ENCODE measurements at places on chromosomes 11 and 22.
A peak's percentile ranks its signal among the peaks of the same experiment; 100 is the strongest.

DNA sequence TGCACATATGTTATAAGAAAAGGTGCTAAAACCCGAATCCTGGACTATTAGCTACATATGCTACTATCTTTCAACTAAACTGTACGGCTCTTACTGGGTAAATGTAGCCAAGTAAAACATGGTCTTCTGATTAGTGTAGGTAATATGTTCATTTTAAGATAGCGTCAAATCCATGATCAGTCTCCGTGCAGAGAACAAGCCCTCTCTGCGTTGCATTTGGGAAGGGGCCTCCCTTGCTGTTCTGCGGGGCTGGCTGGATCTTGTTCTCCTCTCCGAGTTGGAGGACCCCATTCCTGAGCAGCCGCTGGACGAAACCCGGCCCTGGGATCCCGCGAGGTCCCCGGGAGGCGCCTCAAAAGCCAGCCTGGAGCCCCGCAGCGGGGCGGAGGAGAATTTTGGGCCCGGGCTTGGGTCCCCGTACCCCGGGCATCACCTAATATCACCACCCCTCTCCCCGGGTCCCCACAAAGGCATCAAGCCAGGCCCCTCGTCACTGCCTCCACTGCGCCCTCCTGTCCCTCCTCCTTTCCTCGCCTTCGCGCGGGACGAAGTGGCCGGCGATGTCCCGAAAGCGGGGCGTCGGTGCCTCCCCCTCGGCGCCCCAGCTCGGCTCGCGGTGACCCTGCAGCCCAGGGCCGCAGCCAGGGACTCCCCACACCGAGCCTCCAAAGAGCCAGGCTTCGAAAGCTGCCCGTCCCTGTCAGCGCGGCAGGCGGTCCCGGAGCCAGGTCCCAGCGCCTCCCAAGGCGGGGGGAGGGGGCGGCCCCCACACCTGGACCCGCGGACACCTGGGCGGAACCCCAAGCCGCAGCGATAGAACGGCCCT is 54.5 kb upstream of the FBXO3 start:
- DNase-seq: no peak

DNA sequence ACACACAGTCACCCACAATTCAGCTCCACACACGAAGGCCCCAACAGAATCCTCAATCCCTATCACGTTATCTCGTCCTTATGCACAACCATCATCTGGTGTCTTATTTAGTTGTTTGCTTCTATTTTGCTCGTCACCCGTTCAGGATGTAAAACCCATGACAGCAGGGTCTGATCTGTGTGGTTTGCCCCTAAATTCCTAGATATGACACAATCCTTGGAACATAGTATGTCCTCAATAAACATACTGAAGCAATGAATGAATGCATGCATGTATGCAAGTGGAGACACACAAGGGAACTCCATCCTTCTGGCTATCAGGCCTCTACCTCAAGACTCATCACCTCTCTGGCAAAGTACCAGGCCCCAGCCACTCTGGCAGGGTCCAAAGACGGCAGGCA is 20.2 kb downstream of the STARD10 start:
- no peak for DNase-seq

DNA sequence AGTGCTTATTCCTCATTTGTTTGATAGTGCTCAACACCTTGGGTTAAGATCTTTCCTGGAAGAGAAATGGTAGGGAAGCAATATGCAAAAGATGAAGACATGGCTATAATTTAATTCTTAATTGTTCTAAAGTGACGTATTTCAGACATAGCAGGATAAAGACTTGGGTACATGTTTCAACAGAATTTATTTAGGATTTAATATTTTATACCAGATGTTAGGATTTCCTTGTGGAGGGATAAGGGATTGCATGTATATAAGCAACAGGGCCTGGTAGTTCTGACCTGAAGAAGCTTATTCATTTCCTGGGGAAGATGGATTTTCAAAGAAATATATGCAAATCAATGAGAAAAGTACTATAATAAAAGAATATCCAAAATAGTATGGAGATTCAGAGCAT is 163.8 kb downstream of the FAT3 start:
- DNase-seq: no peak

- no peak for DNase-seq
Observed at GRCh38 chr11:1546077-1546535, 26.0 kb downstream of the DUSP8 start.

DNA sequence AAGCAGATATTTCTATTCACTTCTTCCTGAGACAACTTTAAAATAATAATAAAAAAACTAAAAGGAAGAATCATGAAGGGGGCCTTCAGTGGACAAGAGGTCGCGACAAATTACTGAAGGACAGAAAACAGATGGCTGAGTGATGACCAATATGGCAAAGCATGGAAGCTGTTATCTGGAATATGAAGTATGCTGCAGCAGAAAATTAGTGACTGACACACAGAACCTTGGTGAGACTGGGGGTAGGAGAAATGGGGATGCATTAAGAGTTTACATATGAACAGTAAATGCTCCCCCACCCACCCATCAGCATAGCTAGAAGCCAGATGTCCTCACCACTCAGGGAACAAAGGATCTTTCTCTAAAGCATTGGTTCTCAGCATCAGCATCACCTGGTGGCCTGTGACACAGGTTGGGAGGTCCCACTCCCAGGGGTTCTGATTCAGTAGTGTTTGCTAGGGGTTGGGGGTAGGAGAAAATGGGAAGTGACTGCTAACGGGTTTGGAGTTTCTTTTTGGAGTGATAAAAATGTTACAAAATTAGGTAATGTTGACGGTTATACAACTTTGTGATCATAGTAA is 59.7 kb downstream of the NARS2 start:
- no peak for DNase-seq

DNA sequence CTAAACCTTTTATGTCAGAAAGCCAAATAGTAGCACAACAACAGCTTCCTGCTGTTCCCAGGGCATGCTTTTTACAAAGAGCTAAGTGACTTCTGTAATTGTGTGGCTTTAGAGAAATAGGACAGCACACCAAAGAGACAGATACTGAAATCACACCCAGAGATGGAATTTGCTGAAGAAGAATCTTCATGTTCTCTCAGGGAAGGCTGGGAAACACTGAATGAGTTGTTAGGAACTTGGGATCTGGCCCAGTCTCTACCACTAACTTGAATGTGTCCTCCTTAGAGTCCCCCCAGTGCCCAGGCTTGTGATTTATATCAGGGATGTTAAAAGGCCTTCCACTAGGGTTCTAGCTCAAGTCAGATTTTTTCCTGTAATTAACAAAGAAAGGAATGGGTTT is 175.2 kb downstream of the DBX1 start:
- DNase-seq: no peak

GRCh38 chr11:16347928-16348685 is 8.2 kb downstream of the SOX6 start:
- no peak for DNase-seq

DNA sequence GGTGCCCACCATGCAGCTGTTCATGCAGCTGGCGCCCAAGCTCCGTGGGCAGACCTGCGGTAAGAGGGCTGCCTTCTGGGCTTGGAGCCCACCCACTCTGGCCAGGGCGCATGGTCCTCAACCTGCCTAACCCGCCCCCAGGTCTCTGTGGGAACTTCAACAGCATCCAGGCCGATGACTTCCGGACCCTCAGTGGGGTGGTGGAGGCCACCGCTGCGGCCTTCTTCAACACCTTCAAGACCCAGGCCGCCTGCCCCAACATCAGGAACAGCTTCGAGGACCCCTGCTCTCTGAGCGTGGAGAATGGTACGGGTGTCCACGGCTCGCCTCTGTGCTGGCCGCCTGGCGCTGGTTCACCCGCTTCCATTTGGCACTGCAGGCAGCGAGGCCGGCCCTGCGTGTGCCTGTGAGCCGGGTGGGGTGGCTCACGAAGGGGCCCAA is 11.0 kb downstream of the MUC5AC start:
- DNase-seq: no peak

DNA sequence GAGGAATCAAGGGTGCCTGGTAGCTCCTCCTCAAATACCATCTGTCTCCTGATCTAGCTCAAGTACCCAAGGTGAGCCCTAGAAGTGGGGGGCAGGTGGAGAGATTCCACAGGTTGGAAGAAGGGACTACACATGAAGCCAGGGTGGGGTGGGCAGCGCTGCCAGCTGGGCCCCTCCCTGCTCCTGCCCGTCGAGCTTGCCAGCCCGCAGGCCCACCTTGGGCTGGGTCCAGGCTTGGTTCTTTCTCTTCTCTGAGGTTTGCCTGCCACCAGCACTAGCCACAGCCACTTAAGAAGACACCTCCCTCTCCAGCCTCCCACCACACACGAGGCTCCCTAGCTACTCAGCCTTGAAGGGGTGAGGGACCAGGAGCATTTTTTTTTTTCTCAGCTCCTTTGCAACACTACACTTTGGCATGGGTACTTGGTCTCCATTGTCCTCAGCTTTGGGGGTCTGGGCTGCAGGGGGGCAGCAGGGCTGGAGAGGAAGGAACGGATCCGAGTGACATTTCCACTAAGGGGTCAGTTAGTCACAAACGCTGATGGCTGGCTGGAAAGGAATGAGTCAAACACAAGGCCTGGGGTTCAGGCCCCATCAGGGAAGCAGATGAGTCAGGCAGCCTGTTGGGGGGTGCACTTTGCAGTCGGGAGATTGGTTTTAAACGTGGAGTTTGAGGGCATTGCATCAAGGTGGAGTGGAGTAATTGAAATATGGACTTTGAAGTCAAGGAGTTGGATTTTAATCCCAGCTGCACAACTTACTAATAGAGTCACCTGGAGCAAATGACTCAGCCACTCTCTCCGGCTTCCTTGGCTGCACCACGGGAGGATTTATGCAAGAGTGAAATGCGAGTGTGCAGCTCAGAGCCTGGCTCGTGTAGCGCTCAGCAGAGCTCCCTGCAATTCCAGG is 7.4 kb upstream of the NPTXR start:
- DNase-seq: no peak

DNA sequence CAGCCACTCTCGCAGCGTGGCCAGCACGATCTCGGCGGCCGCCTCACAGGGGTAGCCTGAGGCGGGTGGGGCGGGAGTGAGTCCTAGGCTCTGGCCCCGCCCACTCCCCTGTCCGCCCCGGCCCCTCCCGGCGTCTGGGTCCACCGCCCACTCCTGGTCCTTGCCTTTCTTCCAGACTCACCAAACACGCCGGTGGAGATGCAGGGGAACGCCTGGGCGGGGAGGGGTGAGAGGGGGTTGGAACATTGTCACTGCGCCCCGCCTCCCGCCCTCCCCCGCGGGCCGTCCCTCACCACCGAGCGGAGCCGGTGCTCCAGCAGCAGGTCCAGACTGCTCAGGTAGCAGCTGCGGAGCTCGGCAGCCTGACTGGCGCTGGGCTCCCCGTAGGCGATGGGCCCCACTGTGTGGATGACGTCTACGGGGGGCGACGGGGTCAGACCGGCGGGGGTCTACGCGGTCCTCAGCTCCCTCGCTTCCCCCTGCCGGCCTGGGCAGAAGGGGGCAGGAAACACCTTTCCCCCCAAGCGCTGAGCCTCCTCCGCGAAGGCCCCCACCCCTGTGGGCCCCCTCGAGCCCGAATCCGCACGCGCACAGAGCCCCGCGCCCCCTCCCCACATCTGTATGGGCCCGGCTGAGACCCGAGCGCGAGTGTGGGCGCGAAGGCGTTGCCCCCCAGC is 13.2 kb downstream of the OTUB1 start:
- DNase-seq: peak; percentile 50

GRCh38 chr22:48663297-48663696 is 1164.4 kb downstream of the BRD1 start:
- no peak for DNase-seq

- no peak for DNase-seq
Observed at GRCh38 chr22:27748751-27749191, 52.8 kb downstream of the MN1 start.

GRCh38 chr22:38862375-38863329 is 9.4 kb downstream of the CBX6 start:
- DNase-seq: no peak

- no peak for DNase-seq
Observed at GRCh38 chr11:125233736-125234275, 69.3 kb downstream of the PKNOX2 start.

- no peak for DNase-seq
Observed at GRCh38 chr11:94271885-94272372, 32.5 kb upstream of the IZUMO1R start.

Measured in CD4-positive, alpha-beta T cell treated with Interleukin-4 for 4 hours (primary cell).